LHCN-M2 (cell line): ENCODE measurements at places on chromosomes 12 and 14. TPM values are rescaled to one million over a fixed set of nuclear protein-coding genes. Genes with fewer than 3 reads are reported as not detected.

ITGB7 gene
- not detected in 2 replicates for total RNA-seq

C12orf50 gene
- not detected in 2 replicates for total RNA-seq

CFAP73 gene
- not detected in 2 replicates for total RNA-seq

TROAP gene
- 30.0 and 32.8 TPM in 2 replicates for total RNA-seq

TAS2R42 gene
- total RNA-seq: not detected in 2 replicates
